Stimulated activated CD8-positive, alpha-beta memory T cell treated with anti-CD3 and anti-CD28 coated beads, Interleukin-4, amount 100 ng/mL, for 1 hour (primary cell): ENCODE measurements at places on chromosomes 3 and 15.

GRCh38 chr3:72093270-72093991 lies 308.5 kb upstream of the PROK2 start:
- DNase-seq: no peak

DNA sequence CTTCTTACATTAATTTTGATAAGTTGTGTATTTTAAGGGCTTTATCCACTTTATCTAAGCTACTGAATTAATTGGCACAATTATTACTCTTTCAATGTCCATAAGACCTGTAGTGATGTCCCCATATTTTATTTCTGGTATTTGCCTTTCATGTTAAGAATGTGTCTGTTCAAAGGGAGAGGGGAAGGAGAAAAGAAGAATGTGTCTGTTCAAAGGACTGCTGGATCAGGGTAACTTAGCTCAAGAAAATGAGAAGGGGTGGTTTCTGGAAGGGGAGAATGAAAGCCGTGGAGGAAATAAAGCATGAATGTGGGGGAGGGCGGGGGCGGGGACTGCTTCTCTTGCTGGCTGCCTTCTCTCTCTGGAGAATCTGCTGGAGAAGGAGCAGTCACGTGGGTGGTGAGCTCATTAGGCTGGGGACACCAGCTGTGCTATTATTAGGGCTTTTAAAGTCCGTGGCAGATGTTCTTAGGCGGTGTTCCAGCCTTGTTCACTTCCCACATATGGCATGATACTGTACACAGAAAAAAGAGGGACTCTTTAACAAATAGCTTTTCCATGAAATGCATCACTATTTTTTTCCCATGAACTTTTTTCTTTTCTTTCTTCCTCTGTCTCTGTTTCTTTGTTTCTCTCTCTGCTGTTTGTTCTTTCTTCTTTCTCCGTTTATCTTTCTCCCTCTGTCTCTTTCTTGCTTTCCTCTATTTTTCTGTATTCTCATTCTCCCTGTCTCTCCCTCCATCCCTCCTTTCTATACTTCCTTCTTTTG lies 63.7 kb upstream of the ULK4 start:
- no peak for DNase-seq

- no peak for DNase-seq
These were observed 384.8 kb downstream of the CNTN6 start for GRCh38 chr3:1477669-1478068.

DNA sequence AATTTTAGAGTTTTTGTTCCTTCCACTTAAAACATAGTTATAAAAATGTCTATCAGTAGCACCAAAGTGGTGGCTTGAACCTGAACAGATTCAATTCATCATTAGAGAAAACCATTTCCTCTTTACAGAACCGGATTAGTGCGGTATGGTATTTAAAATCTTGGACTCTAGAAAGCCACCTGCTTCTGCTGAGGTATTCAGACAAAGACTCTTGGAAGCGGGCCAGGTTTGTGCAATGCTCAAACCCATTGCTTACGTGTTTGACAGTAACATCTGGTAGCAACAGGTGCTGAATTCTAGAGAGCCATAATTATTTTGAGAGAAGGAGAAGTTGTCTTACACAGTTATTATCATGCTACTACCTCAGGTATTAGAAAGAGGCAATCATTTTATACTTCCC lies 290.5 kb downstream of the NAALADL2 start:
- DNase-seq: no peak

DNA sequence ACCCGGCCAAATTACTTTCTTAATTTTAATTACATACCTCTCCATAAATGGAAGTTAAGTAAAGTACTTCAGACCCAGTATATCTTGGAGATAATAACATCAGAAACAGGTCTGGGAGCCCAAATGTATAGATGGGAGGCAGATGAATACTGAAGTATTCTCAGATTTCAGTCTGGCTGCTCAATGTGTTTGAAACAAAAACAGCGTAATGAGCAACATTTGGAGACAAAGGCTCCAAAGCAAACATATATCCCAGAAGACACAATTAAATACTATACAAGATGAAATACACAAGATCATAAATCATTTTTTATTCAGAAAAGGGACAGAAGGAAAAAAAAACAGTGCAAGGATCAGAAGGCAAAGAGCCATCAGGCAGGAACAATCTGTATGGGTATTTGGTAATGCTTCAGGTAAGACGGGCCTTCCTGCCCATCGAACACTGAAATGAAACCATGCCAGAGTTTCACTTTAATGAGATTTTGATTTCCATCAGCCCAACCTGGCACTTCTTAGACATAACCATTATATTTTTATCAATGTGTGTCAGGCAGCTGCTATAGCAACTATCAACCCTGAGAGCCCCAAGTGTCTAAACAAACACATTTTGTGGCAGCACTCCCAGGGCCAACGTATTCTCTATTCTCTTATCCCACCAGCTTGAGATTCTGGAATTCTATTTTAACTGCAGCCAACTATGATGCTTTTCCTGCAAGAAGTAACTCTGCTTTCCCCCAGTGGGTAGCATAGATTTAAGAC lies 210.8 kb downstream of the STT3B start:
- no peak for DNase-seq

DNA sequence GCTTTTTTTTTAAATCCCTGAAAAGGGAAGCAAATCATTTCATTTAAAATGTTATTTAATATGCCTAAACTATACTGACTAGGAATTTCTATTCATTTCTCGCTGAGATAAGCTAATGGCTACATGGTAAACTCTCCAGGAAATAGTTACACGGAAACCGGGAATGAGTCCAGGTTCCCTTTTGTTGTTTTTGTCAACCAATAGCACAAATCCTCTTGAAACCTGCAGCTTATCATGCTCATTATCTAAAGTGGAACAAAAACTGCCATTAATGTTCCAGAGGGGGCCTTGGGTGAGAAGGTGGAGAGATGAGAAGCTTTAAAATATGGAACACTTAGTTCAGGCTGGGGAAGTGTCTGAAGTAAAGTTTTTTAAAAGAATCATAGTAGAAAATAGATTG lies 113.5 kb upstream of the ALCAM start:
- no peak for DNase-seq

- no peak for DNase-seq
These were observed 638.8 kb upstream of the ADAMTS9 start for GRCh38 chr3:65326574-65326973.

DNA sequence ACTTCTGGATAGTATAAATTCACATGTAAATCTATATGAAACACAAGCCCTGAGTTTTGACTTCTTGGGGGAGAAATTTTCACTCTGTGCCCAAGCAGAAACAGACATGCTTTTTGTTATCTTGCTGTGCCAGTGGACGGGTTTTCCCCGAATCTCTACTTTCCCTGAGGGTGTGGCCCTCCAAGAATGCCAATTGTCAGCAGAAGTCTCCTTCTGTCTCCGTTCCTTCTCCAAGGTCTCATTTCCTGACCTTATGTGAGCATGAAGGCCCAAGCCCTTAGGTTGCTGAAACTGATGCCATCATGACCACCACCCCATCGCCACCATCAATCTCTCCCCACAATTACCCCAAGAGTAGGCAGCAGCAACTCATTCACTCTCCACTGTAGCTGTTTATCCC lies 253.8 kb downstream of the XXYLT1 start:
- DNase-seq: no peak

- peak; percentile 39 for DNase-seq
These were observed 39.5 kb upstream of the TPRG1 start for GRCh38 chr3:189132231-189132671.

DNA sequence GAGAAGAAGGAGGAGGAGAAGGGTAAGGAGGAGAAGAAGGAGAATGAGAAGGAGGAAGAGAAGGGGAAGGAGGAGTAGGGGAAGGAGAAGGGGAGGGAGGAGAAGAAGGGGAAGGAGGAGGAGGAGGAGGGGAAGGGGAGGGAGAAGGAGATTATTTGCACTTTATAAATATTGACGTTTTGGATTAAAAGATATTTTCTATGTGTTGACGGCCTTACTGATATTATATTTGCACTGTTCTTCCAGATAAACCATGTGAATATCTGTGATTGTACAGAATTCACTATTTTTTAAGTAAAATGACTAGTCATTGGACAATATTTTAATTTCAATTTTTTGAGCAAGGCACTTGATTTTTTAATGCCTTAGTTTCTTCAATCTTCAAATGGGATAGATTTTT lies 310.5 kb upstream of the DNAJC19 start:
- no peak for DNase-seq

- DNase-seq: no peak
These were observed 110.7 kb upstream of the EPHA3 start for GRCh38 chr3:88996691-88997090.

DNA sequence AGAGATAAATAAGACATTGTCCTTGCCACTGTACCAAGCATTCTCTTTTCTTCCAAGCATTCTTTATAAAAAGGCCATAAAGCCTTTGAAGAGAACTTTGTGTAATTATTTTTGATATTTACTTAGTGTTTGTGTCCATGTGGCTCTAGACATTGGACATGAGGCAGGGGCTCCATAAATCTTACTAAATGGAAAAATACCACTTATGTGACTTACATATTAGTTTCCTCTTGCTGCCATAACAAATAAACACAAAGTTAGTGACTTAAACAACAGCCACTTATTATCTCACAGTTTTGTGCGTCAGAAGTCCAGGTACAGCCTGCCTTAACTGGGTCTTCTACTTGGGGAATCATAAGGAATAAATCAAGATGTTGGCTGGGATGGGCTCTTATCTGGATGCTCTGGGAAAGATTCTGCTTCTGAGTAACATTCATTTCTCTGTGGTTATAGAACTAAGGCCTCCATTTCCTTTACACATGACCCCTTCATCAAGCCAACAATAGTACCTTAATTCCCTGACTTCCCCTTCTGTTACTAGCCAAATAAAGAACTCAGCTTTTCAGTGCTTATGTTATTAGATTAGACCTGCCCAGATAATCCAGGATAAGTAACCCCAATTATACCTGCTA lies 59.9 kb upstream of the COL8A1 start:
- DNase-seq: no peak
